Osteocyte (in vitro differentiated cells): ENCODE measurements at places on chromosomes 7 and 10.

DNA sequence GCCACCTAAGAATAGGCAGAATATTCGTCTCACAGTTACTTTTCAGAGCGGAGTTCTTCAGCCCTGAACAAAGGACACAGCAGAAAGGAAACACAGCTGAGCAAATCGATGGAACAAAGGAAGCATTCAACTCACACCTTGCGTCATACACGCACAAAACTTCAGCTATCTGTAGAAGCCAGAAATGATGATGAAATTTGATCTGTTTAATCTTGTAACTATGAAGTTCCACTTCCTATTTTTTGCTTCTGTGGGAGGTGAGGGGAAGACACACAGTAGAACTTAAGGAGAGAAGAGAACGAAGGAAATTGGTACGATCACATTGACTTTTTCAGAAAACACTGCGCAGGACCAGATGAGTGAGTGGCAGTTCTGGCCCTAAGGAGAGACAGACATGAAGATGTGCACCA lies 26.2 kb downstream of the FAM171A1 start:
- no peak for DNase-seq

GRCh38 chr7:22082553-22082885 lies 136.8 kb upstream of the CDCA7L start:
- DNase-seq, result no peak

- DNase-seq, result peak; percentile 42
These were observed 51.4 kb downstream of the PKD1L1 start for GRCh38 chr7:47896809-47897423.

DNA sequence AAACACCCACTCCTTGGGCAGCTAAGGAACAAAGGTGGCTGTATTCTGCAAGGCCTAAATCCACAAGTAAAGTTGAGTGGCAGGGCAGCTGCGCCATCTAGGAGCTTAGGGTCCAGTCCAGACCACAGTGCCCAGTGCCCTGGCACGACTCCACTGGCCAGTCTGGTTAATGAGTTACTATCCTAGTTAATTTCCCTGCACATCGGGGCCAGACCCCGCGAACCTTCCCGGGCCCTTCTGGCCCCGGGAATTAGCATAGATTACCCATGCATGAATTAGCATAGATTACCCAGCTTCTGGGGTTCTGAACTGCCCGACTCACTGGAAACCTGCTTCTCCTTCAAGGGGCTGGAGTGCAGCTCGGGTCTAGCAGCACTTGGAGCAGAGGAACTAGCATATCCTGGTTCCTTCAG lies 3.2 kb upstream of the EMX2 start:
- no peak for DNase-seq

GRCh38 chr10:80471715-80472233 lies 17.7 kb downstream of the TSPAN14 start:
- no peak for DNase-seq

DNA sequence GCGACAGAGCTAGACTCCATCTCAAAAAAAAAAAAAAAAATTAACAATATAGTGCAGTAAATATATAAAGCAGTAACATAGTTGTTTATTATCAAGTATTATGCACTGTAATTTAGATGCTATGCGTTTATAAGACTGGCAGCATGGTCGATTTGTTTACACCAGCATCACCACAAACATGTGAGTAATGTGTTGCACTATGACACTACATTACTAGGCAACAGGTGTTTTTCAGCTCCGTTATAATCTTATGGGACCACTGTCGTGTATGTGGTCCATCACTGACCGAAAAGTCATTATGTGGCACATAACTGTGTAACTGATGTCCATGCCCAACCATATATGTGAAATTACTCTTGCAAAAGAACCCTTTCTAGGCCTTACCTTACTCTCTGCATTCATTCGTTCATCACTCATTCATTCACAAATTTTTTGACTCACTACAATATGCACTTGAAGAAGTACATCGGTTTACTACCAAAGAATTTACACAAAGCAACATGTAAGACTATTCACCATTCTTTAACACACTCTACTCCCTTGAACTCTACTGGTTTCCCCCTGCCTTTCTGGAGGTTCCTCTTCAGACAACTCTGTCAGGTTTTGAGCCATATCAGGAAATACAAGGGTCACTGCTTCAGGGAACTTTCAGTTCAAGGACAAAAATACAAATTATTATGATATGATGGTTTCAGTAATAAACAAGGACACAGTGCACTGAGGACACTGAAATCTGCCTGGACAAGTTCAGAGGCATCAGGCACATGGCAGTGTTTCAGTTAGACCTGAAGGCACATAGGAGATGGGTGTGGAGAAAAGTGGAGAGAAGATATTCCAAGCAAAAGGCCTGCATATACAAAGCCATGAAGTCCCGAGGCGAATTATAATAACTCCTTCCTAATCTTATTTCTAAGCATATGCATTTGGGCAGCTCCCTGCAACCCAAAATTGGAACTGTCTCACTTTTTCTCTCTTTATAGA lies 17.4 kb downstream of the ITGB1 start:
- DNase-seq, result no peak

GRCh38 chr7:21338728-21339164 lies 89.1 kb upstream of the SP4 start:
- DNase-seq, result no peak

GRCh38 chr7:5532536-5533335 lies 109.1 kb upstream of the TNRC18 start:
- DNase-seq, result no peak

DNA sequence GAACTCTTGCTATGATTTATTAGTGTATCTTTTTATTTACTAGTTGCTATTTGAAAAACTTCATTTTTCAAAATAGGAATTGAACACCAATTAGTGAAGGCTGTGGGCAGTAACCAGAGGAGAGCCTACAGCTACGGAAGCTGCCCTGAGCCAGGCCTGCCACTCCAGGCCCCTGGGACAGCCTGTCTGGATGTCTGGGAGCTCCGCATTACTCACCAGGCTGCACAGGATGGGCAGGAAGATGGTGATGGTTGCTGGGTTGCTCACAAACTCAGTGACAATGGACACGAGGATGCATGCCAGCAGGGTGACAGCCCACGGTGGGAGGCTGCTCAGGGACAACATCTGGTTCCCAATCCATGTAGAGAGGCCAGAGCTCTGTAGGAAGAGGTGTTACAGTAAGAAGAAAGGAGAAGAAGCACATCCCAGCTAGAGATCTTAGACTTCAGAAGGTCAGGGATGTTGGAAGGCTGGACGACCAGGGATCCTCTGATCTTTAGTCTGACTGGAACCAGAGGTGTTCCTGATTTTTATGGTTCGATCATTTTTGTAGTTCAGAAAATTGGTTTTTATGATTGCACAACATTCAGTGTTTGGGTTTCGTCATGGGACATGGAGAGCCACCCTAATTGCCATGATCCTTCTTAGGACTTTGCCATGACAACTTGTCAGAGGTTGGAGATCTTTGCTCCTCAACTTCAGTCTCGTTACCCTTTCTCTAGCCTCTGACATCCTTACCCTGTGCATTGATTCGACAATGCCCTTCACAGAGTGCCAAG lies 23.2 kb downstream of the STMP1 start:
- no peak for DNase-seq

GRCh38 chr7:116271963-116272886 lies 61.9 kb downstream of the TES start:
- no peak for DNase-seq

DNA sequence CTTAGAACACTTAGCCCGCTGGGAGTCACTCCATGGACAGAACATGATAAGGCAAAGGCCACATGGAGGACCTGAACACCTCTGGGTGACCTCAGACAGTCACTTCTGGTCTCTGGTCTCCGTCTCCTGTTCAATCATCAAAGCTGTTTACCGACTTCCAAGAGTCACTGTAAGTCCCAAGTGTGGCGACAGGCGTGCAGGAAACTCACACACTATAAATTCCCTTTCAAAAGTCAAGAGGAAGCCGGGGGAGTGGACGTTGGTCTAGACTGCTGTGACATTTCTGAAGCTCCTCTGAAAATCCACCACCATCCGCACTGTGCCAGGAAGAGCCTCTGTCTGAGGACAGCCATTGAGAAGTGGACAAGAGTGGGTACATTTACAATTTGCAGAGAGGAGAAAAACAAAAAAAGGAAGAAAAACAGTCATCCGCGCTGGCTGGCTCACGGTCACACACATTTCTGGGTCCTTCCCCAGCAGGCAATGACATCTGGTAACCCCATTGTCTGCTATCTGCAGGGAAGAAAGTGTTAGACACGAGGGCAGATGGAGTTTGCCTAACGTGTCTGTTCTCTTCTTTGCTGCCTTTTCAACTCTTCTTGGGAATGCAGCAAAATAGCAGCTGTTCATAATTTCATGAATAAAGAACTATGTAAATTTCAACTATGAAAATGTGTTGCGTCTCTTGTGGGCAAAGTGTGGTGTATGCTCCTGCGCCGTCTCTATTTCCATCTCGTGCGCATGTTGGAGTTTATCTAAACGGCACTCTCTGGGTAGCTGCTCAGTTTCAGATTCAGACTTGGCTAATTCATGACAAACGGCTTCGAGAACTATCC lies 32.9 kb upstream of the CUX1 start:
- no peak for DNase-seq
